Naive thymus-derived CD8-positive, alpha-beta T cell (primary cell): ENCODE measurements at places on chromosomes 5 and 9. TPM values are rescaled to one million over a fixed set of nuclear protein-coding genes. Genes with fewer than 3 reads are reported as not detected.

The F2RL2 gene
- not detected for total RNA-seq

The SPATA31D4 gene
- total RNA-seq: not detected

The WDR31 gene
- 0.96 TPM for total RNA-seq

The CKMT2 gene
- not detected for total RNA-seq

GRCh38 chr5:160438316-160439204, 16.9 kb downstream of the PTTG1 start:
- H3K27me3 ChIP-seq: no peaks in the 10 kb centered on the region
- H3K4me3 ChIP-seq: peak overlapping the region; percentile 82
- no peaks in the 10 kb centered on the region for H3K36me3 ChIP-seq
- peak overlapping the region; percentile 90 for H3K27ac ChIP-seq
- peak; percentile 27 for DNase-seq

DNA sequence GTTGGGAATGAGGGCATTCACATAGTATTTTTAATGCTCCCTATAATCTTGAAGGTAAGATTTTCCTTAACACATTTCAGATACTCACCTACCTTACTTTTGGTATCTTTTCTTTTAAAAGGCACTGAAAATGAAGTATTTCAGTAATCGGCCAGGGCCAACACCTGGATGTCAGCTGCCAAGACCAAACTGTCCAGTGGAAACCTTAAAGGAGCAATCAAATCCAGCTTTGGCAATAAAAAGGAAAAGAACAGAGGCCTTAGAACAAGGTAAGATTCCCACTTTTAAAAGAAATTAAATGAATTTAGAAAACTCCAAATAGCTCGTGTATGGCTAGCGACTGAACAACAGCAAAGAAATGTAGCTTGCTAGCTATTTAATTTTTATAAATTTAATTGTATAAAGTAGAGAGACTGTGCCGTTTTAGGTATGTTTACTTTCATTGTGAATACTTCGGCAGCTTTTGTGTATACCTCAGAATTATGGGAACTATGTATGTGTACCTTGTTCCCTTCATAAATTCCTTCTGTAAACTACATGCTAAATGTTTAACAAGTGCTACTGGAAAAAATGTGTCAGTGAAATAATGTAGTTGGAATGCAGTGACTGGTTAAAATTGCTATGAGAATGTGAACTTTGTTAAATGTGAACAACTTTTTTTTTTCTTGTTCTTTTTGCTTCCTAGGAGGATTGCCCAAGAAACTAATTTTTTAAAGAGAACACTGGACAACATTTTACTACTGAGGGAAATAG, 41.9 kb downstream of the CDK7 start:
- H3K4me1 ChIP-seq: no peaks in the 10 kb centered on the region
- H3K27me3 ChIP-seq: no peaks in the 10 kb centered on the region
- H3K36me3 ChIP-seq: peaks cover 70% of the 10 kb centered on the region
- H3K27ac ChIP-seq: no peak overlapping the region
- no peak for DNase-seq

- no peak for DNase-seq
- H3K36me3 ChIP-seq: no peaks in the 10 kb centered on the region
- H3K4me3 ChIP-seq: no peak overlapping the region
Measured at GRCh38 chr9:129343424-129344375, 165.6 kb upstream of the IER5L start.

DNA sequence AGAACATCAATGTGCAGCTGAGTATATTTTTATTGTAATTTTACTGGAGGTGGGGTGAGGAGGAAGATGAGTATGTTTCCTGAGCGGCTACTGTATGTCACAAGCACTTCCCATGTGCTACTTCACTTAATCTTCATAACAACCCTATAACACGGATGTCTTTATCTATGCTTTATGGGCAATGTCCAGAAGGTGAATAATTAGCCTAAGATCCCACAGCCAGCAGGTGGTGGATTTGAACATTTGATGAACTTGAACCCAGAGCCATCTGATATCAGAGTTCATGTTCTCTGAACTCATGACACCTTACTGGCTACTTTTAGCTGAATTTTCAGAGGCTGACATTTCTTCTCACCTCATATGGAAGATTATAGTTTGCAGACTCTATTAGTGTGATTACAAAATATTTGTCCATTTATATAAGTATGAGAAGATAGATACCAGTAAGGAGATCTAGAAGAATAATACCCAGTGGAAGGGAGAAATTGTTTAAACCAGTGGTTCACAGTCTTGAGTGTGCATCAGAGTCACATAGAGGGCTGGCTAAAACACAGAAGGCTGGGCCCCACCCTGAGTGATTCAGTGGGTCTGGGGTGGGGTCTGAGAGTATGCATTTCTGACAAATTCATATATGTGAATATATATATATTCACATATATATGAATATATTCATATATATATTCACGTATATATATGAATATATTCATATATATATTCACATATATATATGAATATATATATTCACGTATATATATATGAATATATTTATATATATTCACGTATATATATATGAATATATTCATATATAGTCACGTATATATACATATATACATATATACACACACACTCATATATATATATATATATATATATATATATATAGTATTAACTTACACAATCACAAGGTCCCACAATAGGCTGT, 164.4 kb upstream of the NR3C1 start:
- H3K4me3 ChIP-seq: no peak overlapping the region
- no peaks in the 10 kb centered on the region for H3K4me1 ChIP-seq
- no peaks in the 10 kb centered on the region for H3K36me3 ChIP-seq
- no peak for DNase-seq

DNA sequence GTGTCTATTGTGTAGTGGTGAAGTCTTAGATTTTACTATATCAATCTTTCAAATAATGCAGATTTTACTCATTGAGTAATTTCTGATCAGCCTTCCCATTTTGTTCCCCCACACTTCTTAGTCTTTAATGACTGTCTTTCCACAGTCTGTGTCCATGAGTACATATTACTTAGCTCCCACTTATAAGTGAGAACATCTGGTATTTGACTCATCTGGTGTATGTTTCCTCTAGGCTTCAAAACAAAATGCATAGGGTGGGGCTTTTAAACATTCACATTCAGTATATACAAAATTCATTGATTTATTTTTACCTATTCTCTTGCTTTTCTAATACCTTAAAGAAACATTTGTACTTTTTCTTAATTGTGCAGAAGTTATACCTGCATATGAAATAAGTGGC, 513.0 kb downstream of the MTRR start:
- no peak overlapping the region for H3K27ac ChIP-seq
- H3K4me3 ChIP-seq: no peak overlapping the region
- H3K36me3 ChIP-seq: no peaks in the 10 kb centered on the region
- no peaks in the 10 kb centered on the region for H3K27me3 ChIP-seq
- no peaks in the 10 kb centered on the region for H3K4me1 ChIP-seq
- DNase-seq: no peak

- H3K4me3 ChIP-seq: no peak overlapping the region
- no peaks in the 10 kb centered on the region for H3K4me1 ChIP-seq
- no peak for DNase-seq
- H3K36me3 ChIP-seq: no peaks in the 10 kb centered on the region
- no peaks in the 10 kb centered on the region for H3K27me3 ChIP-seq
Measured at GRCh38 chr5:105145152-105145551, 1582.6 kb upstream of the NUDT12 start.

GRCh38 chr9:37729499-37729898, 24.1 kb upstream of the TRMT10B start:
- H3K27ac ChIP-seq: no peak overlapping the region
- H3K4me3 ChIP-seq: no peak overlapping the region
- peaks cover 13% of the 10 kb centered on the region for H3K27me3 ChIP-seq
- no peak for DNase-seq
- H3K4me1 ChIP-seq: no peaks in the 10 kb centered on the region

GRCh38 chr9:130003943-130004552, 38.9 kb downstream of the FNBP1 start:
- peak overlapping the region; percentile 73 for H3K27ac ChIP-seq
- H3K36me3 ChIP-seq: peaks cover 60% of the 10 kb centered on the region
- H3K27me3 ChIP-seq: no peaks in the 10 kb centered on the region
- H3K4me3 ChIP-seq: no peak overlapping the region
- peaks cover 17% of the 10 kb centered on the region for H3K4me1 ChIP-seq

DNA sequence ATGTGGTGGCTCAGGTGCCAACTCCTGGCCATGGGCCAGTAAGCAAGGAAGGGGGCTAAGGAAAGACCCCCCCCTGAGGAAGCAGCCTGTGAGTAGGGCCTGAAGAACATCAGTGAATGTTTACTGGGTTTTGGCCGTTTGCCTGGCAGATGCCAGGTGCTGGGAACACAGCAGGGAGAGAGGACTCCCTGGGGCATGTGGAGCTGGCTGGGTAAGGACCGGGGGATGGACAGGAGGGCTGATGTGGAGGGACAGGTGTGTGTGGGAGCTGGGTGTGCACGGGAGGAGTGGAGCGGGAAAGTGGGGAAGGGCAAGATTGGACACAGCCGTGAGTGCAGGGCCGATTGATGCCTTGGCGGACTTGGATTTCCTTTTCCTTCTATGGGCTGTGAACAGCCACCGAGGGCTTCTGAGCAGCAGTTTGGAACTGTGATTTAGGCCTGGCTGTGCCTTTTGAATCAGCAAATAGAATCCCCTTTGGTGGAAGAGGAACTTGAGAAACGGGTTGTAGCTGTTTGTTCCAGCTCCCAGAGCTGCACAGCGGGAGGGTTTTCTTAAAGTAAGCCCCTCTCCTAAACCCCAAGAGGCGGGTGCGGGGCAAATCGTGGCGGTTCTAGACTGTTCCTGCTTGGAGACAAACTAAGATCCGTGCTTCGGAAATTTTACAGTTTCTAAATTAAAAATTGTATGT, 3.1 kb downstream of the HMCN2 start:
- peaks cover 36% of the 10 kb centered on the region for H3K27me3 ChIP-seq
- H3K27ac ChIP-seq: peak overlapping the region; percentile 31
- DNase-seq: no peak
- H3K36me3 ChIP-seq: peaks cover 2% of the 10 kb centered on the region
- no peak overlapping the region for H3K4me3 ChIP-seq
- H3K4me1 ChIP-seq: peaks cover 1% of the 10 kb centered on the region

GRCh38 chr5:113217619-113218184, 217.1 kb downstream of the TSSK1B start:
- peaks cover 6% of the 10 kb centered on the region for H3K4me1 ChIP-seq
- no peaks in the 10 kb centered on the region for H3K36me3 ChIP-seq
- H3K4me3 ChIP-seq: no peak overlapping the region

- no peak for DNase-seq
- H3K27me3 ChIP-seq: peaks cover 19% of the 10 kb centered on the region
- no peak overlapping the region for H3K4me3 ChIP-seq
- H3K36me3 ChIP-seq: no peaks in the 10 kb centered on the region
Measured at GRCh38 chr9:135211524-135211890, 124.0 kb downstream of the OLFM1 start.

DNA sequence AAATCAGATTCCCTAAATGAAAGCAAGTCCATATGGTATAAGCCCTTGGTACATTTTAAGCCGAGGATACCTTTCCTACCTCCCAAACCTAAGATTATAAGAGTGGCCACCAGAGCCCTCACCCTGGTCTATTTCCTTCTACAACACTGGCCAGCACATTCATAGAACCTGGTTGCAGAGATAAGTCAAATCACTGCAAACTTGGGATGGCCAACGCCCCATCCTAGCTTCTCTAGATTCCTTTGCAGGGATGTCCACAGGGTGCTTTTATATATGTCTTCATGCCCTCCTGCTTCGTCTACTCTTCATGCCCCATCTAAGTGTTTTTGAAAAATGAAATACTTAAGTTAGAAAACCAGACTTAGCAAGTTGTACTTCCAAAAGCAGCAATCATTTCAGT, 41.8 kb downstream of the SH3RF2 start:
- H3K4me3 ChIP-seq: no peak overlapping the region
- DNase-seq: no peak
- H3K4me1 ChIP-seq: no peaks in the 10 kb centered on the region
- no peaks in the 10 kb centered on the region for H3K27me3 ChIP-seq
- H3K27ac ChIP-seq: no peak overlapping the region

DNA sequence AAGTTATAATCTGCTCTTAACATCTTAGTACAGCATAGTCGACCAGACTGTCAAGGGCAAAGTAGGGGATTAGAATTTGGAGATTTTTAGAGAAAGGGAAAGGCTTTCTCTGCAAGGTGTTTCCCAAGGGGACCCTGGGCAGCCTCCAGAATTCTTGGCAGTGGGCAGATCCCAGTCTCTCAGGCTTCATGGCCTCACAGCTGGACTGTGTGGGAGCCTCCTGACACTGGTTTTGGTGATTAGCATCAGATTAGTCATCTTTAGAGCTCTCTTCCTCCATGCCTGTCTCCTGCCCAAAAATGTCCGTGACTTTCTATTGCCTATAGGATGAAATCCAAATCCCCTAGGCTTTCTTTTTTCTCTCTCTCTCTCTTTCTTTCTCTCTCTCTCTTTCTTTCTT, 370.7 kb downstream of the ZSWIM6 start:
- no peak overlapping the region for H3K4me3 ChIP-seq
- no peaks in the 10 kb centered on the region for H3K4me1 ChIP-seq
- no peaks in the 10 kb centered on the region for H3K36me3 ChIP-seq
- no peak overlapping the region for H3K27ac ChIP-seq
- no peak for DNase-seq

- H3K27me3 ChIP-seq: peaks cover 14% of the 10 kb centered on the region
- no peaks in the 10 kb centered on the region for H3K36me3 ChIP-seq
- no peaks in the 10 kb centered on the region for H3K4me1 ChIP-seq
- H3K27ac ChIP-seq: no peak overlapping the region
- DNase-seq: no peak
- no peak overlapping the region for H3K4me3 ChIP-seq
Measured at GRCh38 chr9:98491231-98491651, 217.5 kb downstream of the GABBR2 start.

DNA sequence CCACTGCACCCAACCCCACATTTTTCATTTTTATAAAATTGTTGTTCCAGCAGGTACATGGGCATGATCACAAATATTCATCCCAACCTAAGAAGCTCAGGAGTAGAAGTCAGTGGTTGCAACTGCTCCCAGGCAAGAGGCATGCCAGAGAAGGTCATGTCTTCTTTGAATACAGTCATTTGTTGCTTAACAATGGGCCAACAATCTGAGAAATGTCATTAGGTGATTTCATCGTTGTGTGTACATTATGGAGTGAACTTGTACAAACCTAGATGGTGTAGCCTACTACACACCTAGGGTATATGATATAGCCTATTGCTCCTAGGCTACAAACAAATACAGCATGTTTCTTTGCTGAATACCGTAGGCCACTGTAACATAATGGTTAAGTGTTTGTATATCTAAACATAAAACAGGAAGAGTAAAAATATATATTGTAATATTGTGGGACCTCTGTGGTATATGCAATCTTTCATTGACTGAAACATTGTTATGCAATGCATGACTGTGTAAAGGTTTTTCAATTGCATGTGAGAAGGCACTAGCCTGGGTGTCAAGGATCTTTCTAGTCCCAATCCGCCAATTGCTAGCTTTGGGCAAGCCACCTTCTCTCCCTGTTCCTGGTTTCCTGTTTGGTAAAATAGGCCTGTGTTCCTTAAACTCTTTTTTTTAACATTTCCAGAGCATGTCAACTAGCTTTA, 27.6 kb downstream of the ATP10B start:
- no peaks in the 10 kb centered on the region for H3K36me3 ChIP-seq
- H3K27me3 ChIP-seq: no peaks in the 10 kb centered on the region
- no peak overlapping the region for H3K27ac ChIP-seq
- no peak overlapping the region for H3K4me3 ChIP-seq
